ENCODE measurements at places on chromosomes 11 and 22.
A peak's percentile ranks its signal among the peaks of the same experiment; 100 is the strongest.

GRCh38 chr22:49381595-49382450 lies 445.9 kb downstream of the BRD1 start:
- peak; percentile 25 for DNase-seq

DNA sequence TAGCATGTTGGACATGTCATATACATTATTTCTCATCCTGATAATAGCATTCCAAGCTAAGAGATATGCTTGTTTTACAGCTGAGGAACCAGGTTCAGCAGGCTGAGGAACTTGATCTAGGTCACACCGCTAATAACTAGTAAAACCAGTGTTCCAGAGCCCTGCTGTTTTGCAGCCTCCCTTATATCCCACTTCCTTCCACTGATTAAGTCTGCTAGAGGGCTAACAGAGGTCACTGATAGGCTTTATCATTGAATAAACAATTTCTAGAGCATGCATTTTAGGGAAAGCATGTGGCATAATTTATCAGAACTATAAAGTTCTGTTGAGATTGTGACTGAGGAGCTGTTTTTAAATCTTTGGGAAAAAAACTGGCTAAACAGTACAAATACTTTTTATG lies 54.0 kb downstream of the UVRAG start:
- no peak for DNase-seq

DNA sequence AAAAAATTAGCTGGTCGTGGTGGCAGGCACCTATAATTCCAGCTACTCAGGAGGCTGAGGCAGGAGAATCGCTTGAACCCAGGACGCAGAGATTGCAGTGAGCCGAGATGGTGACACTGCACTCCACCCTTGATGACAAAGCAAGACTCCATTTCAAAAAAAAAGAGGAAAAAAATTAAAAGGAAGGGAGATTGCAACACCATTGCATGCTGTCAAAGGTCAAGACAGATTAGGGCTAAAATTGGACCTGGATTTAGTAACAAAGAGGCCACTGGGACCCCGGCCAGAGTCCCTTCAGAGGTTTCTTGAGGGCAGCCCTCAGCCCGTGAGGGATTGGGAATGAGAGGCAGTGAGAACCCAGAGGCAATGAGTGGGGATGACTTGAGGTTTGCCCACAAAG lies 8.2 kb upstream of the MAFF start:
- no peak for DNase-seq

GRCh38 chr11:45655012-45655283 lies 10.5 kb downstream of the CHST1 start:
- peak; percentile 37 for DNase-seq

DNA sequence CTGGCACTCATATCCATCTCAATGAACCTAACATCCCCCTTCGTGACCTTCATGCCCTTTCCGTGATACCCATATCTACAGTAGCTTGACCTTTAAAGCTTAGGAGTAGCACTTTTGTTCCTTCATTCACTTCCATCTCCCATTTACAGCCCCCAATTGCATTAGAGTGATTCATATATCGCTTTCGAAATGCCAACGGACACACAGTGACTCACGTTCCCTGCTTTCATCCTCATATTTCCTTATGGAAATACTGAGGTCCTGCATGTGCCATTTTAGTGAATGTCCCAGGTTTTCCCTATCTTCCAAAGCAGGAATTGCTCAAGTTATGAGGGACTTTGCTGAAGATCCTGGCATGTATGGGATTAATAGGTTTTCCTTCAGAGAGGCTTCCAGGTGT lies 44.3 kb upstream of the CEP126 start:
- no peak for DNase-seq

GRCh38 chr11:93209466-93209865 lies 11.7 kb upstream of the SLC36A4 start:
- no peak for DNase-seq

DNA sequence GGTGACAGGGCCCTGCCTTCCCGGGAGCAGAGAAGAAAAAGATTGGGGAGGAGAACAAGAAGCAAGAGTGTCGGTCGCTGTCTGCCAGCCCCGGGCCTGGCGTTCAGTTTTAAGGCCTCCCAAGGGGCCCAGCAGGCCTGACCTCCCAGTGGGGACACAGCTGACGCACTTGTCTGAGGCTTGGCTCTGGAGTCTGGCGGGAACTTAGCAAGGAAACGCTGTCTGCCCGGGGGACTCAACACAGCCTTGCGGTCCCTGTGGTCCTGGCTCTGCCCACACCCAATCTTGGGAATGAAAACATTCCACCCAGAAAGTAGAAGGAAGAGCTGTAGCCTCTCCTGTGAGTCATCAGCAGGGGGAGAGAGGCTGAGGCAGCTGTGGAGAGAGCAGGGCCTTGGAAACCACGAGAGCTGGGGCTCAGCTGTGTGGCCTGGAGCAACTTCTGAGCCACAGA lies 54.4 kb downstream of the TRAF6 start:
- peak; percentile 87 for DNase-seq

- no peak for DNase-seq
Measured at GRCh38 chr22:48263791-48264351, 1501.4 kb downstream of the TBC1D22A start.

DNA sequence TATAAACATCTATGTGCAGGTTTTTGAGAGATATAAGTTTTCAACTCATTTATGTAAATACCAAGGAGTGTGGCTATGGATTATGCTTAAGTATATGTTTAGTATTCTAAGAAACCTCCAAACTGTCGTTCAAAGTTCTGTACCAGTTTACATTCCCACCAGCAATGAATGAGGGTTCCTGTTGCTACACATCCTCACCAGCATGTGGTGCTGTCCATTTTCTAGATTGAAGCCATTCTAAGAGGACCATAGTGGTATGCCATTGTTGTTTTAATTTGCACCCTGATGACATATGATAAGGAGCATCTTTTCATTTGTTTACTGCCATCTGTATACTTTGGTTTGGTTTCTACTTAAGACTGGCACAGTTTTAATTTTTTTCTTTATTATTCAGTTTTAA lies 2097.9 kb downstream of the LRRC4C start:
- DNase-seq = no peak

DNA sequence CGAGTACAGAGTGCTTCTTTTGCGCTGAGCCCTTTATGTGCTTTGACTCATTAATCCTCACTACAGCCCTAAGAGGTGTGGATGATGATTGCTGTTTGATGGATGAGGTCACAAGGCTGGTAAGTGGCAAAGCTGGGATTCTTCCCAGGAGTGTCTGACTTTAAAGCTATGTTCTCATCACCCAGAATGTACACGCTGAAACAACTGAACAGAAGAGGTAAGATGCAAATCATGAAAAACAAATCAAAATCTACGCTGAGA lies 37.7 kb upstream of the CREB3L1 start:
- no peak for DNase-seq

- DNase-seq = peak; percentile 91
Measured at GRCh38 chr22:45994491-45995404, 17.8 kb upstream of the WNT7B start.

DNA sequence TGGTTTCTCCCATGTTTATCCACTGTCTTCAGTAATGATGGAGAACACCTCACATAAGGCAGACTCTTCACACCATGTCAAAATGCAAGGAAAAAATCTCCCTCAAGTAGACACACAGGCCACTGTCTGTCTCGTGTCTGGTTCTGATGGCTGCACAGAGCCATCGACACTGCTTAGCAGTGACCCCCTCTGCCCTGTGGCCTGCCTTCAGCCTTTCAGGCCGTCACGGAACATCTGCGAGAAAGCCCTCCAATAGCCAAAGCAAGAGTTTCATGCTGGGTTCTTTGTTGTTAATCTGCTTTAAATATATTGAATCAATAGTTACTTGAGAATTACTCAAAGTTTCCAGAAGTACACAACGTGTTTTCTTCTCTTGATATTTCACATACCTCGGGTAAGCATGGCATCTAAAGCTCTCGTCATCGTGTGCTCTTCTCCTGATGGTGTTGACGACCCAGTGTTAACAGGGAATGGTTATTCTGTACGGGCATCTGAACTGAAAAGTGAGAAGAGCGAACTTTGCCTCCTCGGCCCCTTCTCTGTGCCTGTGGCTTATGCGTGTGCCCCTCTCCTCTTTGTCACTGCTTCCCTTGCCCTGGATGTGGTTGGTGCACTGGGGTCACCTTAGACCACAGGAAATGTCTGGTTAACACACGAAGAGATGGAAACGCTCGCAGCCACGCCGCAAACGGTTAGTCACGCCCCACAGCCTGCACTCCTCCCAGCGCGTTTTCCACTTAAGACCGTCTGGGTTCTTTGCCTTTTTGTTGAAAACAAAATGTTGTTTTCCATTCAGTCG lies 33.4 kb upstream of the CTTN start:
- no peak for DNase-seq

GRCh38 chr11:61747192-61747966 lies 5.1 kb upstream of the MYRF start:
- DNase-seq = peak; percentile 86

DNA sequence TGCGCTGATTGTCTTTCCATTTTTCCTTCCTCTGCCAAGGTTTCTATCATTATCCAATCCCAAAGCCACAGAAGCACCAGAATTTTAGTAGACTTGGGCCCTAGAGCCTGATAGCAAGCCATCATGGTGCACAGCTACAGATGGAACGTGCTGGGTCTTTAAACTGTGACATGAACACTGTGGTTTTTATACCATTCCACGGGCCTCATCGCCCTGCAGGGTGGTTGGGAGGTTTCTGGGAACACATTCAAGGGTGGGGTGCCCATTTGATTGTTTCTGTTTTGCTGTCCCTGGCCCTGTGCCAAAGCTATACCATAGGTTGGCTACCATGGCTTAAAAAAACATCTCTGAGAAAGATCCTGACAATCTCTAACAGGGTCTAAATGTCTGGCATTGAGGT lies 151.9 kb downstream of the CACNA1I start:
- DNase-seq = no peak

GRCh38 chr22:36725366-36726006 lies 21.9 kb upstream of the CACNG2 start:
- peak; percentile 34 for DNase-seq

GRCh38 chr22:48378673-48379072 lies 1449.0 kb downstream of the BRD1 start:
- DNase-seq = peak; percentile 41

DNA sequence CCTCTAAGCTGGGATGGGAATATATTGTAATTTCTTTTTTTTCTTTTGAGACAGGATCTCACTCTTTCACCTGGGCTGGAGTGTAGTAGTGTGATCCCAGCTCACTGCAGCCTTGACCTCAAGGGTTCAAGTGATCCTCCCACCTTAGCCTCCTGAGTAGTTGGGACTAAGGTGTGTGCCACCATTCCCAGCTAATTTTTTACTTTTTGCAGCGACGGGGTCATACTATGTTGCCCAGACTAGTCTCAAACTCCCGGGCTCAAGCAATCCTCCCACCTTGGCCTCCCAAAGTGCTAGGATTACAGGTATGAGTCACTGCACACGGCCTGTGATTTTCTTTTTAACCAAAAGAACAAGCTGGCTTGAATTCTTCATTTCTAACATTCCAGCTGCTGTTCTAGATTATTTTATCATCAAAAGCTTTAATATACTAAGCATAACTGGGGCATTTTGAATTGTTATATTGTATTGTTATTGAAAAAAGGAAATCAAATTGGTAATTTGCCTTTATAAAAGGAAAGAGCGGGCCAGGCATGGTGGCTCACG lies 26.8 kb upstream of the PPP2R1B start:
- DNase-seq = no peak

DNA sequence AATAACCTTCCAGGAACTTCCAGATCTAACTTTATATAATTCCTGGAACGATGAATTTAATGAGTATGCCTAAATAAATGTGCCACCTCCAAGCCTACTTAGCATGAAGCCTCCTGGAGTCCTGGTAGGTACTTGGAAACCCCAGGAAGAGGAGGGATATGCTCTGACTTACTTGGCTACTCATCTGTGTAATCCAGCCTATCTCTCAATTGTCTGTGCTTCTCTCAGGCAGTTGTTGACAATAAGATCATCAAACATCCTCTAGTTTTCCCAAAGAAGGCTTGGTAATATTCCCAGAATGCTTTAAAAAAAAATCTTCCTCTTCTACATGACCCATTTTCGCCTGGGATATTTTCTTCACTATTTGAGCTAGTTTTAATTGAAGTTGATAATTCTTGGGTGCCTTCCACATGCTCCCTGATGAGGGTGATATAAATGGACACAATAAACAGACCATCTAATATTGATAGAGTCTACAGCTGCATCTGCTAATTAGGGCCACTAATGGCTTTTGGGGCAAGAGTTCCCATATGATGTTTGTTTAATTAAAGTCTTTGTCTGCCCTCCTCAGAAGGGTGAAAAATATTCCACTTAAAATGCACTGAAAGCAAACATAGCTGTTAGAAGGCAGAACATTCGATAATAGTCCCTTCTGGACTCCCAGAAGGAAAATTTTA lies 75.5 kb upstream of the RAB38 start:
- DNase-seq = no peak

DNA sequence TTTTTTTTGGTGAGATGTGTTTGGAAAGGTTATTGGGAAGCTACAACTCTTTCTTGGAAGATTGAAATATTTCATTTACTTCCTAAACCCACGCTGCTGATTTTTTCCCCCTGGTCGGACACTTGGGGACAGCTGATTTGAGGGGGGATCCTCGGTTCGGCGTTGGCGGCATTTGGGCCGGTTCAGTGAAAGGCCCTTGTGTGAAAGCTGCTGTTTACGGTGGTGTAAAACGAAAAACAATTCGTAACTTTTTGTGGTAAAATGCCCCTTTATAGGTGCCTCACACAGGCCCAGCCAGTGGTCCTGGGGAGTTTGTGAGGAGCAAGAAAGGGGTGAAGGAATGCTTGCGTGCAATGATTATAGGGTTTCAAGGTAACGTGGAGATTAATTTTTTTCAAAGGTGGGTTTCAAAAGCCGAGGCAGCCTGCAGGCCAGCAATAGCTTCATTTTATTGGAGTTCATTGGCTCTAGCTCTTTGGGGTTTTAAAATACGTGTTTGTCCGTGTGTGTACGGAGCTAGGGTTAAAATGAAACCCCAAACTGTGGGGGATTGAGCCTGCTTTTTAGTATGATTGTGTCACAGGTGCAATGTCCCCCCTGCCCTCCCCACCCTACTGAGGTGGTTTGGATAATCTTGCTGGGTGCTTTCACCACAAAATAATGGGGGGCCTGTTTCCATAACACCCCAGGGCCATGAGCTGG lies 77.2 kb upstream of the PPARA start:
- DNase-seq = peak; percentile 55

DNA sequence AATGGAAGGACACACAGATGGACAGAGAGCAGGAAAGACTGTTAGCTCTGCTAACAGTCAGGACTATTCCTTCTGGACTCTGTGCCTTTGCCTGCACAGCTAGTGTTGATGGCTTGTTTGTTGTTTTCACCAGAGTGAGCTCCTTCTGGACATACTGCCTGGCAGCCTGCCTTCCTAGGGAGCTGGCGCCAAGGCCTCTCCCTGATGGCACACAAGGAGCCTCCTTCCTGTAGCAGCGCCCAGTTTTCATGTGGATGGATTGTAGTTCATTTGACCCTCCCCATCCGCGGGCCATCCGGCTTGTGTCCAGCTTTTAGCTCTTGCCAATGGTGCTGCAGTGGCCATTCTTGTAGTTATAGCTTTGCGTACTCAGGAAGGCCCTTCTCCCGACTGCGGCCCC lies 16.6 kb upstream of the BCR start:
- DNase-seq = peak; percentile 89

Data from sigmoid colon (tissue), 7 donors.